ENCODE measurements at places on chromosomes 7 and 10.

DNA sequence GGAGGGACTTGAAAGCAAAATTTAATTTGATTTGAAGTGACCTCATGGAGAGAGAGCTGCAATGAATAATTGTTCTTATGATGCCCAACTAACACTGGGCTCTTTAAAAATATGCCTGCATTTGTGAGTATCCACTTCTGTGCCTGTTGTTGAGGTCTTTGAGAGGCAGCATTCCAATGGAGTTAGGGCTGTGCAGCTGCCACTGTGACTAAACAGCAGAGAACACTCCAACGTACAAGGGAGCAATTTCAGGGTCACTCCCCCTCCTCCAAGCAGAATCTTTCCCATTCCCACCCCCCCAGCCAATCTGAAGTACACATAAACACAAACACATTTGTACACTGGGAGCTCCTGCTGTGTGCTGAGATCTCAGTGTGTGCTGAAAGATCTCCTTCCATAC, 28.0 kb upstream of the GSAP start:
- DNase-seq, result no peak

GRCh38 chr7:33448035-33448434, 318.7 kb downstream of the BBS9 start:
- DNase-seq, result no peak

DNA sequence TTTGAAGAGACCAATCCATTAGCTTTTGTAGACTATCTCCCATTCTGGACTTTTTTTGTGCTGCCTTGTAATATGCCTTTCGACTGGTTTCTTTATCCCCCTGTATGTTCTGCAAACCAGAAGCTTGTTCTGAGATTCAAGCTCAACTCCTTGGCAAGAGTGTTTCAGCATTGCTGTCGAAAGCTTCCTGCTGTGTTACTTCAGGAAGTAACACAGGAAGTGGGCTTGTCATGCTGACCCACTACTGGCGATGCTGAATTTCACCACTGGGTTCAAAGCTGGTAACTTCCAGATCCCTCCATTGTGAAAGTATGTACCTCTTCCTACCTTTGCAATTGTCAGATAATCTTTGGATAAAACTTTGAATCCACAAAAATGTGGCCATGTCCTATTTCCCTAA, 57.9 kb upstream of the INSYN2A start:
- no peak for DNase-seq

- no peak for DNase-seq
Measured at GRCh38 chr10:111126077-111126476, 49.2 kb downstream of the ADRA2A start.
